ENCODE measurements at places on chromosomes 2 and 18. TPM values are rescaled to one million over a fixed set of nuclear protein-coding genes. Genes with fewer than 3 reads are reported as not detected.

The PRKAG3 gene
- not detected for total RNA-seq

The SFT2D3 gene
- 7.4 TPM for total RNA-seq

The NEU4 gene
- total RNA-seq, result not detected

The DSC3 gene
- 0.24 TPM for total RNA-seq

The ABI2 gene
- total RNA-seq, result 48.8 TPM

The CASP8 gene
- total RNA-seq, result 44.2 TPM

The CFAP221 gene
- 33.9 TPM for total RNA-seq

The SH3BP4 gene
- total RNA-seq, result 36.8 TPM

The WIPF1 gene
- 84.4 TPM for total RNA-seq

The REG1B gene
- total RNA-seq, result not detected

The OTOF gene
- 0.35 TPM for total RNA-seq

The C2orf81 gene
- total RNA-seq, result 10.0 TPM
